ENCODE measurements at places on chromosomes 5 and 9. TPM values are rescaled to one million over a fixed set of nuclear protein-coding genes. Genes with fewer than 3 reads are reported as not detected.

Gene PCDHGA3
- 4.1 TPM for total RNA-seq

DNA sequence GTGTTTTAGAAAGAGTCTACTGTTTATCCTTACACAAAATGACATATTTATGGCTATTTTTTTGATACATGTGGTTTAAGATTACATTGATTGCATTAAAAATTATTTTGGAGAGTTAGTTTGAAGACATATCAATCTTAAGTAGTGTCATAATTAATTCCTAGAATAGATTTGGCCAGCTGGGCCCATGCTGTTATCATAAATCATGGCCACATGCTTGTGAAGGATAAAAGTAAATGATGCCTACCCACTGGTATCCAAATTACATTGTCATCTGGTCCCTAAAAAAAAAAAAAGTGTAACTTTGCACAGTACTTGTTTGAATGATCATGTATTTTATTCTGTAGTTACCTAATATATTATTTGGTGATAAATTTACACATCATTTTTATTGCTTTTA is 96.9 kb downstream of the PARP8 start:
- no peak for DNase-seq

DNA sequence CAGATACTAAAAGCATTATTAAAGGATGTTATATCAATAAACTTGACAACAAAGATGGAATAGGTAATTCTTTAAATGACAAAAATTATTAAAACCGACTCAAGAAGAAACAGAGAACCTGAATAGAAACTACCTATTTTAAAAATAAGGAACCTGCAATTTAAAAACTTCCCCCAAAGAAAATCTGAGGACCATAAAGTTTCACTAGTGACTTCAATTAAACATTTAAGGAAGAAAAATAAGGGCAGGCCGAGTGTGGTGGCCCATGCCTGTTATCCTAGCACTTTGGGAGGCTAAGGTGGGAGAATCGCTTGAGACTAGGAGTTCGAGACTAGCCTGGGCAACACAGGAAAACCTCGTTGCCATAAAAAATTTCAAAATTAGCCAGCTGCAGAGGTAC is 99.6 kb downstream of the FANCC start:
- no peak for DNase-seq

GRCh38 chr5:96476654-96477053 is 43.6 kb upstream of the PCSK1 start:
- no peak for DNase-seq

DNA sequence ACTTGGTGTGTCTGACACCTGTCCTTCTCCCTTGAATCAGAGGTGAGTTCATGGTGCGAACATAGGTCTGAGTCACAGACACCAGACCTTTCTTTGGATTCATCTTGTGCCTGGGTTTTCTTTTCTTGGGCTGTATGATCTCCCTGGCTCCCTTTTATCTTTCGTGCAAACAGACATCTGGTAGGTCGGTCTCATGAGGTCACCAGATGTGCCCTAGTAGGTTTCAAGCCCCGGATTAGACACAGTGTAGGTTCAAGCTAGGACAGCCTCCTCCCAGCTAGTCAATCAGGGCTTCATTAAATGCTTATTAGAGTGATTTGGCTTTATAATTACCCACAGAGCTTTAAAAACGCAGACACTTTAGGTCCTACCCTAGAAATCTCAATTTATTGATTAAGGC is 106.0 kb upstream of the MYO10 start:
- no peak for DNase-seq

DNA sequence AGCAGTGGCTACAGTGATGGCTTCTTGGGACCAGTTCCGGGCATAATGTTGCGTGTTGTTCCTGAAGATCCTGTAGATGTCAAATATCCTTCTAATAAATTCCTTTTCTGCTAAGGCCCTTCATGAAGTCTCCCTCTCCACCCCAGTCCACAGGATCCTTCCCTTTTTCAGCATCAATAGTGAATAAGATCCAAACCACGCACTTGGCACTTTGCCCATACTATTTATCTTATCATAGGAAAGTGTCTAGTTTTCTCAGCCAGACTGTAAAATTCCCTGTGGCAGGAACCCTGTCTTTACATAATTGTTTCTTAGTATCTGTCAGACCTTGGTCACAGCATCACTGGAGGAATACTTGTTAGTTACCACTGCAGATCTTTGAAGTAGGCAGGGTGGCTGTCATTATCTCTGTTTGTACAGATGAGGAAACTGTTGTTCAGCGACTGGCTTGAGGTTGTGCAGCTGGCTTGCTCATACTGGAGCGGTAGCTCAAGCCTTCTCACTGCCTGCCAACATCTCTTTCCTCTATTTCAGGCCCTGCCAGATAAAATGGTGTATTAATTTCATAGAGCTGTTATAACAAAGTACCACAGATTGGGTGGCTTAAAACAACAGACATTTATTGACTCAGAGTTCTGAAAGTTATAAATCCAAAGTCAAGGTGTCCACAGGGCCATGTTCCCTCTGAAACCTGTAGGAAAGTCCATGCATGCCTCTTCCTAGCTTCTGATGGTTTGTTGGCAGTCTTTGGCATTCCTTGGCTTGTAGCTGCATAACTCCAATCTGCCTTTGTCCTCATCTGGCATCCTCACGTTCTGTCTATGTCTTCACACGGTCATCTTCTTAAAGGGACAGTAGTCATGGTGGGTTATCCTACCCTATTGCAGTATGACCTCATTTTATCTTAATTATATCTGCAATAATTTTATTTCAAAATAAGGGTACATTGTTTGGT is 33.5 kb upstream of the APC start:
- peak; percentile 49 for DNase-seq

DNA sequence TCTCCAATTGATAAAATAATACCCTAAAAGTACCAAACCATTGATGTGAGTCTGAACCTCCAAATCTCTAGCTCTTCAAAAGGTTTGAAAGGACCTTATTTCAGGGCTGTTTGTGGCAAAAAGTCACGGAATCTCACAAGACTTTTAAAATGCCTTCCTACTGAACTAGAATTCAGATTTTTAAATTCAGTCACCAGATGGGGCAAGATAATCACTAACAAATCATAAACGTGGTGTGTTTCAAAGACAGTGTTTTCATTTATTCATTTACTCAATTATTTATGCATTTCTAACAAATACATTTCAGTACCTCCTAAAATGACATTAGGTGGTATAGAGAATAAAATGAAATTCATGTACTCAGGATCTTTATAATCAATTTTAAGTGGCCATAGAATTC is 68.2 kb upstream of the SMC2 start:
- no peak for DNase-seq

- no peak for DNase-seq
Measured at GRCh38 chr5:137761566-137761965, 7.4 kb upstream of the HNRNPA0 start.

Data from aorta (tissue), 5 donors.